Stimulated activated CD4-positive, alpha-beta T cell treated with anti-CD3 and anti-CD28 coated beads, Interleukin-15, amount 100 ng/mL, for 1 hour (primary cell): ENCODE measurements at places on chromosomes 2 and 18.

DNA sequence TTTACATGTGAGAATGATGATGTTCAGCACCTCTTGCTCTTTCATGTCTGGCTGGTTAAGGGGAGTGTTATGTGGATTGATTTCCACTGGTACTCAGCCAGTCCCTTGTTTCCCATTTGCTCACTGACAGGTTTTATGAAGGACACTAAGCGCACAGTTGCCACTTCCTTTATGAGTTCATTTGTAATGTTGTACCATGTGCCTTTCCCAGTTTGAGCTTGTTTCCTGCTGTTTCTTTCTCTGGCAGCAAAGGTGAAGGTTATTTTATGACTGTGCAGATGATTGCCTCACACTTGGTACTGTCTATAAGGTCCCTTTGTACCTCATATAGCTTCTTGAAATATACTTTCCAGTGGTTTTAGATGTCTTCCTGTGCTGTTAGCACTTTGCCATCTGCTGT, 1700.5 kb upstream of the TMEFF2 start:
- no peak for DNase-seq

GRCh38 chr2:36452260-36452659, 96.7 kb downstream of the CRIM1 start:
- DNase-seq = no peak

- DNase-seq = no peak
These were observed 81.8 kb upstream of the ADAM23 start for GRCh38 chr2:206361407-206362045.

GRCh38 chr2:165293440-165294420, 54.5 kb downstream of the SCN2A start:
- no peak for DNase-seq

DNA sequence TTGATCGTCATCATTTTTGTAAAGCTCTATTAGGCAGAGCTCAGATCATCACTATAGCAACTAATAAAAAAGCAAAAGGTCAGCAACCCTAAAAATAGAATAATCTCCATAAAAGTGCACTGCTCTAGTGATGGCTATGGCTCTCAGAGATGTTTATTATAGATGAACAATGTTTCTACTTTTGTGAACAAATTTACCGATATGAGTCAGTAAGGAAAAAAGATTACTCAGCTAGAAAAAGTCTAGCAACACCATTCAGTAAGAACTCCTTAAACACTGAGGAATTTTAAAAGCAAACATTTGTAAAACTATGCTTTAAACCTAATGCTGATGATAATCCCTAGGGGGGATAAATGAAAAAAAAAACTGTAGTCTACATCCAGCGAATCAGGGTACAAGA, 69.6 kb downstream of the ACVR1C start:
- DNase-seq = no peak

DNA sequence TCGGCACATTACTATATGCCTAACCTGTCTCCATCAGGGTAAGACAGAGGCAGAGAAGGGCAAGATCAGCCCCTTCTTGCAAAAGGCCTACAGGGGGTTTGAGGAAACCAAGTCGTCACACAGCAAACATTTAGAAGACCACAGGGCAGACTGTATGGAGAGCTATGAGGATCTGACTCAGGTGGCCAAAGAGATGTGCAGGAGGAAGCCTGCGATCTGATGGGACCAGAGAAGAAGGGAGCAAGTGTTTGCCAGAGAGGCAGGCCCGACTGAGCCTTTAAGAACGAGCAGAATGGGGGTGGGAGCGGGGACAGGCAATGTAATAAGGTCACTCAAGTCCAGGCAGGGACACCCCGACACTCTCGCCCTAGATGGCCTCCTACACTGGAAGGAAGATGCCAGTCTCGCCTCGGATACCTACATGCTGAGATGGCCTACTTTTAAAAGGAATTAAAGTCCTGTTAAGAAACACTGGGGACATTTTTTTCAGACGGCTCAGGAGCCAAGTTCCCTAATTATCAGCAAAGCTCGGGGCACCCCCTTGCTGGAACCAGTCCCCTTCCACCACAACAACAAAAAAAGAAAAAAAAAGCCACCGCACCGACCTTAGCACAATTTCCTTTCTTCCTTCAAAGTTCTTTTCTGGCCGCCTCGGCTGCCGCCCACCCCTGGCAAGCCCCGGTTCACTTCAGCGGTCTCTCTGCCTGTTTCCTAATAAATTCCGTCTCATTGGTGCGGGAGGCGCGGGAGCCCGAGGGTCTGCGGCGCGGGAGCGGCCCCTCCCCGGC, 1.5 kb downstream of the SFXN5 start:
- DNase-seq = no peak

DNA sequence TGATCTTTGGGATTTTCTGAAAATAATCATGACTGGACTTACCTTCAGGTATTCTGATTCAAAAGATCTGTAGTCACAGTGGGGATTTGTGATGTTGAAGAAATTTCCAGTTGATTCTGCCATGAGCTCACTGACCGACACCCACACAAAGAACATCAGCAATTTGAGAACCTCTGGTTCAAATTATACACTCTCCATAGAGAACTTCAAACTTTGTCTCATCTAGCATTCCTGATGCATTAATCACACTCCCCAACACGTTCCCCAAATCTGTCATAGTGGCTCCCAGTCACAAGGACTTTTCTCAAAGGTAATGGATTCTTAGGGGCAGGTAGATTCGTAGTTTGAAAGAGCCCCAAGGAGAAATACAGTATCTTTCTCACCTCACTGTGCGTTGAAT, 584.3 kb downstream of the FBXO15 start:
- no peak for DNase-seq

- DNase-seq = no peak
These were observed 42.0 kb upstream of the ASXL2 start for GRCh38 chr2:25920336-25920735.

GRCh38 chr2:30208453-30208852, 22.9 kb upstream of the LBH start:
- DNase-seq = no peak

DNA sequence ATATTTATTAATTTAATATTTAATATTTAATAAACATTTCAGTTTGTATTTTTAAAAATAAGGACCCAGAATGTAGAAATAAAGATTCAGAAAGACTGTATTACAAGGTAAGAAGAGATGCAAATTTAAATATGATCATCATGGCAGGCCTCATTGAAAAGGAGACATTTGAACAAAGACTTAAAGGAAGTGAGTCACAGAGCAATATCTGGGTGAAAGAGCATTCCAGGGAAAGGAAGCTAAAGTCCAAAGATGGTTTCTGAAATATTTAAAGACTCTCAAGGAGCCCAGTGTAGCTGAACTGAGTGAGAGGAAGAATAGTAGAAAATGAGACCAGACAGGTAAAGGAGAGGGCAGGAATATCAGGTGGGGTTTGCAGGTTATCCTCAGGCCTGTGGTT, 5.9 kb downstream of the SCYGR4 start:
- DNase-seq = no peak

DNA sequence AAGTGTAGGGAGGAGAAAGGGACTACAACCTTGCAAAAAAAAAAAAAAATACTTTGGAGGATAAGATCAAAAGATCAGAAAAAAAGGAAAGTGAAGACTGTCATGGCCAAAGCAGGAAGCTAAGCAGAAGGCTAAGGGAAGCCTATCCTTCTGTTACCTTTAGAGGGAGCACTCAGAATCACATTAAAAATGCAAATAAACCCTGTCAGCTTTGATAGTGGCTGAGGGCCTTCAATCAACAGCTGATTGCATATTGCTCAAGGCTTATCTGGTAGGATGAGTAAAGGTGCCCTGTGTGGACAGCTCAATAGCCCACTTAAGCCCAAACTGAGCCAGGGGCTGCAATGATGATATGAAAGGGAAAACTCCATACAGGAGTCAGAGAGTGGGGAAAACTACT, 1021.2 kb downstream of the LRP1B start:
- DNase-seq = no peak

DNA sequence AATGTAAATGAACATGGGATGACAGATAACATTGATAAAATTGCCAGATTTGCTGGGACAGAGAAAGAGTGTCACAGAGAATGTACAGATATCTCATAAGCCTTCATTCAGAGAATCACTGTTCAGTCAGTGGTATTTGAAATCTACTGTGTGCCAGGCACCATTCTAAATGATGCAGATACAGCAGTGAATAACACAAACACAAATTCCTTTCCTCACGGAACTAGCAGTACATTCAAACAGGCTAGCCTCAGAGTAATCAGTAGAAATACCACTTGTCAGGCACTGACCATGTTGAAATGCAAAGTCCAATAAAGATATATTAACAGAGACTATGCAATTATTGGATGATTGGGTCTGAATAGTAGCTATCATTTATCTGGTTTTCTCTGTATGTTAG, 211.0 kb downstream of the RDH14 start:
- DNase-seq = no peak

DNA sequence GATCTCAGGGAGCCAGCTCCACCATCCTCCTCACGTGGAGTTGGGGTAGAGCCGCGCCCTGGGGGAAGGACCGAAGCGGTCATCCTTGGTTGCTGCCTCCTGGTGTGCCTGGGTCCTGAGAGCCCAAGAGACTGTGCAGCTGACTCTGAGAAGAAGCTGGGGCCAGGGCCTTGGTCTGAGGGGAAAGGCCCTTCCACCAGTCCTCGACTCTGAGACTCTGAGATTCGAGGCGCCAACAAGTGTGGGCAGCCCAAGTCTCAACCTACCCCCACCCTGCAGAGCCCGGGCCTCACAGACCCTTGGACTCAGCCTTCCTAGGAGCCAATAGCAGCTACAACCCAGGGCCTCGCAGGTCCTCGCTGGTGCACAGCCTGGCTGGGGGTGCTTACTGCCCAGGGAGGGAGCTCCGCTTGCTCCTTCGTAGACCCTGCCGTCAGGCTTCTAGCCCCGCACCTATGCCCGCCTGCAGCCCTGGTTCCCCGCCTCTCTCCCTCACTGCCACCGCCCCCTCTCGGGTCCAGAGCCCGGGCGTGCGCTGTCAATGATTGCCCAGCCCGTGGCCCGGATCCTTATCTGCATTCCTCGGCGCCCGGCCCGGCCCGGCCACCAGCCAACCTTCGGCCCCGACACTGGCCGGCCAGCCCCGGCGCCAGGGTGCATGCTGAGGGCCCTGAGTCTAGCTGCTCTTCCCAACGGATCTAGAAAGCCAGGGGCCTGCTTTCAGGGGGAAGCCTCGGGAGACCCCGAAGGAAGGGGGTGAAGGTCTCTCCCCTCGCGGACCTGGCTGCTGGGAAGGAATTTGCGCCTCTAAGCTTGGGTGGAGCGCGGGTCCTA, 2.0 kb downstream of the IHH start:
- no peak for DNase-seq

DNA sequence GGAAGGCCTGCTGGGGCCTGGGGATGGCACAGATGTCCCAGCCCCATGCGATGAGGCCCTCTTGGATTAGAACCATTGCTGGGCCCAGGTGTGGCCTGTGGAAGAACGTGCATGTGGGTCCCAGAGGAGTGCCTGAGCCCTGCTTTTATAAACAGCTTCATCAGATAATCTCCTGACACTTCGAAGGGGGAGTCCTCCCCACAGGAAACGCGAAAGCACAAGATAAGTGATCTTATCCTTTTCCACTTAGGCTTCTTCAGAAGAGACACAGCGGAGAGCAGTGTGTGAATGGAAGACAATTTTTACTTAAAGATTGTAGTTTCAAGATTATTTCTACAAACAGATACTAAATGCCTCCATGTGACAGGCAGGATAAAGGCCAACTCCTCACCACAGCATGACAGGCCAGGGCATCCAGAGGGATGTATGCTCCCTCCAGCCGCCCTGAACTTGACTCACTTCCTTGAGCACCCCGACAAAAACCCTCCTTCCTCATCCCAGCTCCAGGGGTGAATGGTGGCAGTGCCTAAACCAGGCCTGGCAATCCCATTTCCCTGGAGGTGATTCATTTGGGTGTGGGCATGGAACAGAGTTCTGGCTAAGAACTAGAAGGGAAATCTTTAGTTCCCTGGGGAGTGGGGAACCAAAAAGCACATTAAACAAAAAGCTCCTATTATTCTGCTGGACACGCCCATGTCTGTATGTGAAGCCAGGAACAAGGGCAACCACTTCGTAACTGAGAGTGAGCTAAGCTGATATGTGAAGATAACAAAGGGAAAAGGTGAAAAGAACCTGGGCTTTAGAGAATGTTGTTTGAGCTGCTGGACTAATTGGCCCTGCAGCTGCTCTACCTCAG, 56.2 kb upstream of the TMEM163 start:
- DNase-seq = no peak

- DNase-seq = no peak
These were observed 23.6 kb upstream of the VWA3B start for GRCh38 chr2:98063291-98063854.

- no peak for DNase-seq
These were observed 126.6 kb downstream of the VAPA start for GRCh38 chr18:10040287-10041011.

- DNase-seq = peak; percentile 89
These were observed 2.9 kb upstream of the NEURL3 start for GRCh38 chr2:96507957-96508520.

- DNase-seq = no peak
These were observed 75.0 kb upstream of the PKDCC start for GRCh38 chr2:41972819-41973218.

DNA sequence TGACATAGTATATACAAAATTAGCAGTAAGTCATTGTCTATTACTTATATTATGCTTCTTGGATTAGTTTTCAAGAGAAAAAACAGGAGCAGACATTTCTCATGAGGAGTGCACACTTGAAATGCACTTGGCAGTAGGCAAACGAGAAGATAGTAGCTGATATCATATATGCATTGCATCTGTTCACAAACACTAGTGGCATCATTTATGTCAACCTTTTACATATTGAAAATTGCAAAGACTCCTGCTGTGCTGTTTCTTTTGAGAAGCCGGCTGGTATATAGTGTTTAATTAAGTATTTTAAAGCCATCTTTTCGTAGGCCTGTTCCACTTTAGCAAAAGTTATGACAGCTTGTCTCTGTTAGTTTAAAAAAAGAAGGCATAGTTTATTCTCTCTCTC, 58.4 kb upstream of the SLC8A1 start:
- no peak for DNase-seq

- DNase-seq = peak; percentile 45
These were observed 369.1 kb downstream of the MTX2 start for GRCh38 chr2:176638167-176639015.

GRCh38 chr2:238338710-238339394, 18.5 kb downstream of the TRAF3IP1 start:
- DNase-seq = no peak

GRCh38 chr2:31893094-31893493, 117.7 kb downstream of the MEMO1 start:
- DNase-seq = no peak
